ENCODE measurements at places on chromosomes 1 and 21.
A peak's percentile ranks its signal among the peaks of the same experiment; 100 is the strongest.

GRCh38 chr1:21294266-21294989 is 4.2 kb upstream of the ECE1 start:
- DNase-seq: peak; percentile 77

GRCh38 chr1:59598120-59598440 is 216.7 kb upstream of the HOOK1 start:
- no peak for DNase-seq

- DNase-seq: no peak
These were observed 1.8 kb upstream of the DMBX1 start for GRCh38 chr1:46487818-46488218.

- DNase-seq: no peak
These were observed 13.9 kb downstream of the MEF2D start for GRCh38 chr1:156486421-156487344.

DNA sequence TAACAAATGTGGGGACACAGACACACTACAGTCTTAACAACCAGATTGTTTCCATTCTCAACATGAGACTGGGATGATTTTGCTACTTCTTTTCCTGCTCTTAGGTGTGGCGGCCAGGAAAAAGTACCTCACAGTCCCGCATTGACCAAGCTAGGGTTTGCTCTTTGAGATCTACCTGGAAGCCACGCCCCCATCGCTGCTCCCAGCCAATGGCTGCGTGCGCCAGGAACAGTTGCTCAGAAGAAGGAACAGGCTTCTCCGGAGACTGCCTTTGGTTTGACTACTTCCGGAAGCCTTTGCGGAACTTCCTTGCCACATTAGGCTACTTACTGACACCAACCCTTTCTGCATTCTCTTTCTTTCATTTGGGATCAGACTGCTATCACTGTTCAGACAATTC is 44.2 kb upstream of the PLD5 start:
- DNase-seq: no peak

DNA sequence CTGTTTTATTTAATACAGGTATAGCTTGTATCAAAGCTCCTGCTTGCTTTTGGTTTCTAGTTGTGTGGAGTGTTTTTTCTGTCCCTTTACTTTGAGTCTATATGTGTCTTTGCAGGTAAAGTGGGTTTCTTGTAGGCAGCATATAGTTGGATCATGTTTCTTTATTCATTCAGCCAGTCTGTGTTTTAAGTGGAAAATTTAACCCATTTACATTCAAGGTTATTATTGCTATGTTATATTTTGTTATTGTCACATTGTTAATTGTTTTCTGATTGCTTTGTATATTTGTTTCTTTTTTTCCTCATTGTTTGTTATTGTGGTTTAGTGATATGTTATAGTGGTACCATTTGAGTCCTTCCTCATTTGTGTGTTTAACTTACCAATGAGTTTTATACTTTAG is 26.7 kb downstream of the CLDN19 start:
- DNase-seq: no peak

- DNase-seq: no peak
These were observed 46.6 kb downstream of the HIVEP3 start for GRCh38 chr1:41872074-41872473.

- DNase-seq: no peak
These were observed 16.7 kb downstream of the CLDN14 start for GRCh38 chr21:36463204-36463603.

DNA sequence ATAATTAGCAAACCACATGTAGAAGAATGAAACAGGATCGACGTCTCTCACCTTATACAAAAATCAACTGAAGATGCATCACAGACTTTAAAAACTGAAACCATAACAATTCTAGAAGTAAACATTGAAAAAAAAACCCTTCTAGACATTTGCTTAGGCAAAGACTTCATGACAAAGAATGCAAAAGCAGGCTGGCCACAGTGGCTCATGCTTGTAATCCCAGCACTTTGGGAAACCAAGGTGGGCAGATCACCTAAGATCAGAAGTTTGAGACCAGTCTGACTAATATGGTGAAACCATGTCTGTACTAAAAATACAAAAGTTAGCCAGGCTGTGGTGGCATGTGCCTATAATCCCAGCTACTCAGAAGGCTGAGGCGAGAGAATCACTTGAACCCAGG is 1351.7 kb downstream of the MRPL39 start:
- no peak for DNase-seq

- DNase-seq: no peak
These were observed 66.2 kb downstream of the RGL1 start for GRCh38 chr1:183871142-183871541.
